GM23248 (cell line): ENCODE measurements at places on chromosomes 3 and 15.

GRCh38 chr3:117633207-117633606 is 923.6 kb downstream of the TUSC7 start:
- DNase-seq = no peak

- no peak for DNase-seq
Measured at GRCh38 chr3:185457376-185457775, 41.5 kb downstream of the TMEM41A start.

DNA sequence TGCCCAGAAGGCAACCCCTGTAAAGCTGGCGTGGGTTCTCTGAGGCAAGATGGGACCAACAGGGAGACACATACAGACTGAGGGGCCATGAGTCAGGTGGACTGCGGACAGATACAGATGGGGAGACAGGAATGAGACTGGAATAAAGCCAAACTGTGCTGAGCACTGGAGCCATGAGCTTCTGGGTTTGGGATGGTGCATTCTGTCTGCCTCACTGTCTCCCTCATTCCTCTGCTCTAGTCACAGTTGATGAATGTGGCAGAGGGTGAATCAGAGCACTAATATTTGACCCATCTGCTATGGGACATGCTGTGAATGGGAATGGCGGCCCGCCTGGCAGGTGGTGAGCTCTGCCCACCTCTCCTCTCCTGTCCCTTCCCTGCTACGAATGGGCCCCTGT is 262.9 kb downstream of the EPHB1 start:
- DNase-seq = no peak

DNA sequence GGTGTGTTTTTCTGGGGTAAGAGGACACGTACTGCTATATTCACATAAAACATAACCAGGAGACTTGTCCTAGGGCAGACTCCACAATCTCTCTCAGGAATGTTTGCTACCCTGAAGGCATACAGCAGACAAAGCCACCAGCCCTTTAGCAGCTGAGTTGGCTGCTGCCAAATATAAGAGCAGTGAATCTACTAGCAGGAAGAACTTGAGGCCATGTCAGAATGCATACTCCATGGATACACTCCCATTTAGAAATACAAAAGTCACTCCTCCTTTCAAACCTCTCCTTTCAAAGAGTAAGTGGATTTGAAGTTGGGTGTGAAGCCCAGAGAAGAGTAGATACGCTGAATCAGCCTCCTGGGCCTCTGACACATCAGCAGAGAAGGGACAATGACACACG is 94.1 kb downstream of the CADPS start:
- no peak for DNase-seq

DNA sequence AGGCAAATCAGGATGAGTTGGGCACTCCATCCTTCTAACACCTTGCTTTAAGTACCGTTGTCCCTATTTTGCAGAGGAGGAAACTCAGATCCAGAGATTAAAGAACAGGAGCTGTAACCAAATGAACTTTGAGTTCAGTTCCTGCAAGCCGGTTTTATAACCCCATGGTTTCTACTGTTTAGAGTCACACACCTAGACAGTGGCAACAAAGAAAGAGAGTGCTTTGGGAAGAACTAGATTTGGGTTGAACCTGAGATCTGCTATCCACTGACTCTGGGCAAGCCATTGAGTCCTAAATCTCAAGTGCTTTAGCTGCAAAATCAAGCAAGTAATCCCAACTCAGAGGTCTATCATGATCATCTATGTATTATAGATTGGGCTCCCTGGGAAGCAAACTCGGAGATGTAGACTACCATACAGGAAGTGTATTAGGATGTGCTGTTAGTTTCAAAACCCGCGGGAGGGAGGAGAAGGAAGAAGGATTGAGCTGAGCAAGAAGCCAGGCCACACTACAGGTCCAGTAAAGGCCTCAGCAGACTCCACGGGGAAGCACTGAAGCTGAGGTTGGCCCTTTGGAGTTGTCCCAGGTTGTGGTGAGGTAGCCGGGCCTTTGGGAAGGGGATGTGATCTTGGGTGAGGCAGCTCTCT is 42.2 kb downstream of the SRGAP3 start:
- no peak for DNase-seq

DNA sequence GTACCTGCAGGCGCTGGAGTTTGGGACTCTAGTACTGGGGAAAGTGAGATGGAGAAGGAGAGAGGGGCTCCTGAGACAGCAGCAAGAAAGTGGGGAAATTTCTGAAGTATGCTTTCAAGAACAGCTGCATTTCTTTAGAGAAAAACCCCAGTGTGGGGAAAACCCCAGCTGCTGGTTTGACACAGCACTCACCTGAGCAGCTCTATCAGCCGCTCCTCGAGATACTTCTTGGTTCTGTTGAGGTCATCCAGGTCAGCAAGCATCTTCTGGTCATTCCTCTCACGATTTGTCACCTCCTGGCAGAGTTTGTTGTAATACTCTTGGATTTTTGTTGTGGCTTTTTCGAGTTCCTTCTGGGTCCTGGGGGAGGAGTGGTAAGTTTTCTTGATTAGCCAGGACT is 18.8 kb downstream of the CXCR6 start:
- no peak for DNase-seq

- no peak for DNase-seq
Measured at GRCh38 chr15:25171856-25172687, 217.3 kb downstream of the SNRPN start.

GRCh38 chr3:114218006-114218405 is 19.4 kb downstream of the ZNF80 start:
- no peak for DNase-seq

GRCh38 chr15:35038626-35039451 is 46.3 kb downstream of the NANOGP8 start:
- DNase-seq = peak; percentile 74

- DNase-seq = no peak
Measured at GRCh38 chr3:76900596-76900995, 139.3 kb upstream of the ROBO2 start.

DNA sequence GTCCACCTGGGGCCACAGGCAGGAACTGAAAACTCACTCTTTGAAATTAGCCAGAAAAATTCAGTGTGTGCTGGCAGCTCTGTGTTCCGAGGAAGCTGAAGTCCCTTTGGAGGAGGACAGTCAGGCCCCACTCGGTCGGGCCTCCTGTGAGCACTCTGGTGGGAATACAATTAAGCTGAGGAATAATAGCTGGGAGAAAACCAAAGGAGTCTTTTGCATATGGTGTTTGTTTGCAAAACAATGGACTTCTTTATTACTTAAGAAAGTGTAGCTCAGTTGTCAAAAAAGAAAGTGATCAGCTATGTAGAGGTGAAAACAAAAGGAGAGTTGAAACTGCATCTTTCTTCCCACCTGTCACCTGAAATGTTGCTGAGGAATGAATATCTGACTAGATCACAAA is 202.5 kb downstream of the MEIS2 start:
- DNase-seq = no peak

DNA sequence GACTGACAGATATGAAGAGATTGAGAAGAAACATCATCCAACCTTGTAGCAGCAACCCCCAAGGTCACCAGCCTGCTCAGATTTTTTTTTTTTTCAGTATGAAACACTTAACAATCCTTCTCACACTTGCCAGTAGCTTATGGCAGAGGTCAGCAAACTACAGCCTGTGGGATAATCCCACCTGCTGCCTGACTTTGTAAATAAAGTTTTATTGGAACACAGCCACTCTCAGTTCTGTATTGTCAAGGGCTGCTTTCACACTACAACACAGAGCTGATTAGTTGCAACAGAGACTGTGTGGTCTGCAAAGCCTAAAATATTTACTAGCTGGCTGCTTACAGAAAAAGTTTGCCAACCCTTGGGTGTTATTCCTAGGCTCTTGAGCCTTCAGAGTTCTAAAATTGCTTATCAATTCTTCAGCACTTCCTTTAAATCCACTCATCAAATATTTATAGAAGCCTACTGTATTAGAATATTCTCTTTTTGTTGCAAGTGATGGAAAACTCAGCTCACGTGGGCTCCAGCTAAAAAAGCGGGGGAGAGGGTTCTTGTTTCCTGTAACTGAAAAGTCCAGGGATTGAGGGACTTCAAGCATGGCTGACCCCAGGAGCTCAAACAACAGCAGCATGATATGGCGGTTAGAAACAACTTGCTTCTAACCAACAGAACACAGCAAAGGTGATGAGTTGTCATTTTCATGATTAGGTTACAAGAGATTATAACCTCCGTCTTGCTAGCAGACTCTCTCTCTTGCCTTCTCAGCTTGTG is 246.1 kb downstream of the SHQ1 start:
- no peak for DNase-seq

DNA sequence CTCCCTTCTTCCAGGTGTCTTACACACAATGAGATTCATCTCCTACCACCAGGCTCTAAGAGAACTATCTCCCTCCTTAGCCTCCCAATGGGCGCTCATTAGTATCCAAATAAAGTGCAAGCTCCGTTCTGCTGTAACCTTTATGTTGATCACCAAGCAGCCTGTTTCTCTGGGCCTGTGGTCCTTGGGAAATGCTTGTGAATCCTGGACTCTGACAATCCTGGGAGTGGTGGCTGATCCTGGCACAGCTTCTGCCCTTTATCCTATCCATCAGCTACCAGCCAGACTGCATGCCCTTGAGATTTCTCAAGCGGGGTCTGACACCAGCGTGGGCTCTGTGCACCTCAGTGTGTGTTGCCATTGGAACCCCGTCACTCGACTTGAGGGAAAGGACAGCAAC is 26.1 kb upstream of the USP3 start:
- DNase-seq = no peak

- peak; percentile 17 for DNase-seq
Measured at GRCh38 chr3:177591379-177591778, 394.1 kb upstream of the TBL1XR1 start.

GRCh38 chr15:36844534-36844998 is 255.8 kb downstream of the MEIS2 start:
- peak; percentile 28 for DNase-seq

DNA sequence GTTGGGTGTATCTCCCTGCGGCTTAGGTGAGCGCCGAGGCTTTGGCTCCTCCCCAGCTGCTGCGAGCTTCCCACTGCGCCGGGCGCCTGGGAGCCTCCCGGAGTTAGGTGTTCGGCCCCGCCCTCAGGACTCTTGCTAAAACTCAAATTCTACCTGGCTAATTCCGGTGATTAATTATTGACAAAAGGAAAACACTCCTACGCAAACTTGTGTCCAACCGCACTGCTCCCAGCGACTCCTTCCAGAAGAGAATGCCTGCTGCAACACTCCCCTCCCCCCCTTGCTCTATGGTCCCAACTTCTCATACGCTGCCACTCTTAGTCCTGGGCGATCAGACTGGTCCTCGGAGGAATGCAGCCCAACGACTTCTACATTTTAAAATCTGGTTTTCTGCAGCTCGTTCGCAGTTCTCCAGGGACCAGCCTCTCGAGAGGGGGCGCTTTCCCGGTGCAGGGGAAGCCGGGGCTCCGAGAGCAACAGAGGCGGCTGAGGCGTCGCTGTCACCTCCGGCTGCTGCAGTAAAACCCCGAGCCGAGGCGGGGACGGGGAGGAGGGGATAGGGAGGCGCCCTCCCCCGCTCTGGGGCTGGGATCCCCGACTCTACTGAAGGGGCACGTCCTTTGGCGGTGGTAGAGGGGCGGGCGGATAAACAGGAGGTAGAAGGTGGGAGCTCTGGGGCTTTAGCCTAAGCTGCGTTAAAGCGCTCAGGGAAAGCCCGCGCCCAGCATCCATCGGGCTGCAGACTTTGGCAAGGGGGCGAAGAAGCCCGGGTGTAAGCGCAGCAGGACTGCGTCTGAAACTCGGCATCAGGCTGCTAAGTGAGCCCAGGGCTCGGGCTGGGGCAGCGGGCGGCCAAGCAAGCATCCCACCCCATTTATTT is at the start of gene SPTSSB:
SPTSSB (minus strand) TSS at position 77 of the 880 bp plus-strand sequence. CDS start 25,194 bp downstream, outside the sequence.
- peak; percentile 47 for DNase-seq

- DNase-seq = no peak
Measured at GRCh38 chr15:91031796-91032195, 9.4 kb upstream of the VPS33B start.

- no peak for DNase-seq
Measured at GRCh38 chr3:94291686-94292085, 228.8 kb downstream of the NSUN3 start.

DNA sequence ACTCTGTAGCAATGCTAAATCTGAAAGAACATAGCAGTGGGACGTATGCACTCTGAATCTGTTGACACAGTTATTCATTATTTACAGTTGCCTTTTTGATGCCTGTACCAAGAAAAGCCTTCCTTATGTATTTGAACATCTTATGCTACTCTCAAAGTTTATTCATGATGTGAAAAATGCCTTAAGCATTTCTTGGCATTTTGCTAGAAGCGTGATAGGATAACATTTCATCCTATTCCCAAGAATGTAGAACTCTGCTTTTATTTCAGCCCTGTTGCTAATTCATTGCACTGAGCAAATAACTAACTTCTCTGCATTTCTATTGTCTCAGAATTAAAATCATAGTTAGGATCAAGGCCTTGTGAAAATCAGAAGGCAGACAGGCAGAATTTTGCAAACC is 105.5 kb downstream of the STRIT1 start:
- peak; percentile 10 for DNase-seq

GRCh38 chr15:38049891-38050290 is 115.5 kb downstream of the TMCO5A start:
- DNase-seq = peak; percentile 50

DNA sequence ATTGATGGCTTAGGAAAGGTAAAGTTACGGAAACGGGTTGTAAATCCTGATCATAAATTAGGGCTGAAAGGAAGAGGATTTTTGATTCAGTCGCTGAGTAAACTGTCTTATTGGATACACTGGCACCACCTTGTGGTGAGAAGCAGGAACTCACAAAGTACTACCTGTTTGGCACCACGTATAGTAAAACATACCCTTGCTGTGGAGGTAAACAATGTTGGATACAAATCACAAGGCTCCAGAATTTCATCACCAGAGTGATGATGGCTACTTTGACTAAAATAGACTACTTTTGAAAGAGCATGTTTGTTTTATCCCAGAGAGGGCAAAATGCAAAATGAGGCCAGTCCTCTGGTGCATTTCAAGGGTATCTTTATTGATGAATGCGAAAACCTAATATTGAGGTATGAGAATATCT is 216.9 kb downstream of the IGSF11 start:
- DNase-seq = peak; percentile 74

- no peak for DNase-seq
Measured at GRCh38 chr3:183638101-183638852, 2.9 kb downstream of the KLHL24 start.

DNA sequence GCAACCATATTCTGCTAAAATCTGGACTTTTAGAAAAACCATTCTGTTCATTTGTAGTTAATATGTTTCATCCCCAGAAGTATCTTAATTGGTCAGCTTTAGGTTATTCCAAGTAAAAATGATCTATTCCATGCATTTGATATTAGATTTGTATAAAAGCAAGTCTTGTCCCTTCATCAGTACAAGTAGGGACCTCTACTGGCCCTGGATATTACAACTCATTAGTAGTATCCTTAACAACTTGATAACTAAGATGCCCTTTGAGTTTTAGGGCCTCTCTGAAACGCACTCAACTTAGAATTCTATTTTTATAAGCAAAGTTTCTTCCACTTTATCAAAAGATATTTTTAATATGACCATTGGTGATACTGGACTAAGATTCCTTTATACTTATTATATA is 25.3 kb upstream of the SELENOT start:
- peak; percentile 20 for DNase-seq
